Vagina (tissue), 2 donors: ENCODE measurements at places on chromosomes 3 and 15.

- DNase-seq: no peak
These were observed 89.5 kb upstream of the UMPS start for GRCh38 chr3:124640635-124641306.

- no peak for DNase-seq
These were observed at the start of gene SHC4 for GRCh38 chr15:48963524-48964113. Gene SHC4, minus strand, starts transcription at chr15:48963919. Its CDS starts 904 bp downstream, at chr15:48963015.

DNA sequence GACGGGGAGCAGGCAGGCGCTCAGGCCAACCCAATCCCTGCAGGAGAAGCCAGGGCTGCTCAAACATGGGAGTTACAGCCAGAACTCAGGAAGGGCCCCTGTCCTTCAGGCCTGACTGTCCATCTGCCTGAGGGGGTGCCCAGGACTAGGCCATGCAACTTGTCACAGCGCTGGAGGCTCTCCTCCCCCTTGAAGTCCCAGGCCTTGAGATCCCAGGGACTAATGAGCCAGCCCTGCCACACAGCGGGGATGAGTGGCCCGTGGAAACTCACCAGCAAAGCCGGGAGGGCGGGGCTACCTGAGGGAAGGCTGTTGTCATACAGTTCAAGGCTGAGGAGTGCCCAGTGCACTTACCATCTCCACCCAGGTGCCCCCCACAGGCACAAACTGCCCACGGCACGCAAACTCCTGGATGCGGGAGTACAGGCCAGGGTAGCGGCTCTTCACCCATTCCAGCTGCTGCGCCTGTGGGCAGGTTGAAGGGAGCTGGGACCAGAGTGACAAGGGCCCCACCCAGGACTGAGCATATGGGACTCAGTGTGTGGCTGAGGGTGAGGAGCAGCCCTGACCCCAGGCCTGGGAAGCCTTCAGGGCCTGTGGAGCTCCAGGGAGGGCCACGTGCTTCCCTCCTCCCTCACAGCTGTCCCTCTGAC is 6.3 kb downstream of the MAN2C1 start:
- DNase-seq: no peak

- no peak for DNase-seq
These were observed 51.0 kb downstream of the ST8SIA2 start for GRCh38 chr15:92444631-92445030.

DNA sequence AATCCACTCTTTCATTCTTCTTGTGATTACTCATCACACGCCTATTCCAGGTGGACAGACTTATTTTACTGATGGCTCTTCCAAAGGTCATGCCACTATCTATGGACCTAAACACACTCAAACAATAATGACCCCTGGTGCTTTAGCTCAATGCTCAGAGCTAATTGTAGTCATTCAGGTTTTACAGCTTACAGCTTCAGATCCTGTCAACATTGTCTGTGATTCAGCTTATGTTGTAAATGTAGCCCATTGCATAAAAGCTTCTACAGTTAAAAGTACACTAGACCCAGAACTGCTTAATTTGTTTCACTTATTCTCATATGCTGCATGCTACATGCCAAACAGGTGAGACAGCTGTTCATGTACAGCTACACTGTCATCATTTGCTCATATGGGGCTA is 49.2 kb downstream of the LSM3 start:
- no peak for DNase-seq

DNA sequence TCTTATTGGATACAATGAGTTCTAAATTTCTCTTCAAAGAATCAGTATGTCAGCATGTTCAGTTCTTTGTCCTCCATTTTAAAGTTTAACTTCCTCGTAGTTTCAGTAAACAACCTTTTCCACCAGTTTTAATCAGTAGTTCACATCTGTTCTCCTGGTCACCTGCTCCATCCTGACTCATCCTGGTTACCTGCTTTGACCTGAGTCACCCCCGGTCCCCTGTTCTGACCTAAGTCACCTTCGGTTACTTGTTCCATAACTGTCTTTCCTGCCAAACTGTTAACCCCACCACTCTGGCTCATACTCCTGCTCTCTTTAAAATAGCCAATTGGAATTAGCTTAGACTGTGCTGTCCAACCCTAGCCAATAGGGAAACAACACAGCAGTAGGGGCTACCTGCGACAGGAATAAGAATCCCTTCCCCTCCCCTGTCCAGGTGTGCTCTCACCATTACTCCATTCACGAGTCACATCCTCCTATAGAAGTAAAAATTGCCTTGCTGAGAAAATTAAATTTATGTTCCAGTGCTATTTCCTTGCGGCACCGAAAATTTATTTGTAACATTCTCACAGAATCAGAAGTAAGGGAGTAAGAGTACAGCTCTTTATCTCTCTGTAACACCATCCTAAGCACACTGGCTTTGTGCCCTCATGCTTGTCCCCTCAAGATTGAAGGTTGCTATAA is 23.8 kb downstream of the TRANK1 start:
- no peak for DNase-seq

- DNase-seq: no peak
These were observed 35.7 kb upstream of the CILP start for GRCh38 chr15:65246939-65247338.

DNA sequence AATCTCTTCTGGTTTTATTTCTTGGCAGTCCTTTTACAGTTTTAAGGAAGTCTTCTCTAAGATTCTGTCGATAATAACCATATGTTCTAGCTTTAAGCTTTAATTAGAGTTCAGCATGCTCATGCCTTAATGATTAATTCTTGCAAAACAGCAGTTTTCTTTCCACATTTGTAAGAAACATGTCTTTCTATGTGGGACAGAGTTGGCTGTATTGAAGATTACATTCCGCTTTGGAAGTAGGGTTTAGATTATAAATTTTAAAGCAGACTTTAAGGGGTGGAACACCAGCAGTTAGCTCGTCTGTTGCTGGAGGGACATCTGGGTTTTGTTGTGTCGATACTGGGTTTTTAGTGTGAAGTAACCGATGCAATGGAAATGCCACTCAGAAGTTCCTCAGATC is 35.3 kb downstream of the SQOR start:
- no peak for DNase-seq

GRCh38 chr3:180252683-180253082 is 215.9 kb upstream of the PEX5L start:
- no peak for DNase-seq

DNA sequence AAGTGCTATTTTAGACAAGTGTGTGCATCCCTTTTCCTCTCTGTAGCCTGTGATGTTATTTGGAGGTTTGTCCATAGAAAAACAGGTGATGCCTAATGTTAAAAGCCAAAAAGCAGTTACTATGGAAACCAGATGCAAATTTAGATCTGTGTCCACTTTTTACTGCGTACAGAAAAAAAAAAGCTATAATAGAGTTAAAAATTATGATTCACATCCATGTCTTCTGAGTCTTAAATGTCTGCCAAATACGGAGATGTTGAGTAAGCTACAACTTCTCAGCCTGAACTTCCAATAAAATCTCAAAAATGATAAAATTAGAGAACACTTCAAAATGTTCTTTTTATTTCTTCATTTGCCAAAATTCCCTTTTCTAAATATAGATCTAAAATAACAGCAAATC is 74.2 kb upstream of the GAP43 start:
- DNase-seq: no peak

GRCh38 chr3:15291589-15292541 is 40.5 kb downstream of the SH3BP5 start:
- DNase-seq: no peak

- DNase-seq: no peak
These were observed 7.7 kb upstream of the CDCP1 start for GRCh38 chr3:45153658-45154437.

GRCh38 chr3:61223451-61223850 is 27.8 kb downstream of the FHIT start:
- DNase-seq: no peak

GRCh38 chr3:38343797-38344594 is 2.6 kb upstream of the XYLB start:
- DNase-seq: no peak

DNA sequence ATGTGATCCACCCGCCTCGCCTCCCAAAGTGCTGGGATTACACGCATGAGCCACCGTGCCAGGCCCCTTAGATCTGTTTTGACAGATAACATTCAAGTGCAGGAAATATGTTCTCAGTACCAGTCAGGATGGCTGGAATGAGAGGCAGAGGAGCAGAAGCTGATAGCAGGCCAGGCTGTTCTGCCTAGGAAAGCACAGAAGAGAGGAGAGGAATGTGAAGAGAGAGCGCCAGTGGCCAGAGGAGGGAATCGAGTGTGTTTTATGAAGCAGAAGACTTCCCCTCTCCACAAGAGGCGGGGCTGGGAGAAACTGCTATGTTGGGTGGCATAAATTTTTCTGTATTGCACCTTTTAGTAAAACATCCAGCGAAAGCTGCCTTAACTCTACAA is 32.0 kb upstream of the RYK start:
- DNase-seq: no peak

- DNase-seq: no peak
These were observed 179.6 kb downstream of the ADAMTSL3 start for GRCh38 chr15:83833569-83833968.

DNA sequence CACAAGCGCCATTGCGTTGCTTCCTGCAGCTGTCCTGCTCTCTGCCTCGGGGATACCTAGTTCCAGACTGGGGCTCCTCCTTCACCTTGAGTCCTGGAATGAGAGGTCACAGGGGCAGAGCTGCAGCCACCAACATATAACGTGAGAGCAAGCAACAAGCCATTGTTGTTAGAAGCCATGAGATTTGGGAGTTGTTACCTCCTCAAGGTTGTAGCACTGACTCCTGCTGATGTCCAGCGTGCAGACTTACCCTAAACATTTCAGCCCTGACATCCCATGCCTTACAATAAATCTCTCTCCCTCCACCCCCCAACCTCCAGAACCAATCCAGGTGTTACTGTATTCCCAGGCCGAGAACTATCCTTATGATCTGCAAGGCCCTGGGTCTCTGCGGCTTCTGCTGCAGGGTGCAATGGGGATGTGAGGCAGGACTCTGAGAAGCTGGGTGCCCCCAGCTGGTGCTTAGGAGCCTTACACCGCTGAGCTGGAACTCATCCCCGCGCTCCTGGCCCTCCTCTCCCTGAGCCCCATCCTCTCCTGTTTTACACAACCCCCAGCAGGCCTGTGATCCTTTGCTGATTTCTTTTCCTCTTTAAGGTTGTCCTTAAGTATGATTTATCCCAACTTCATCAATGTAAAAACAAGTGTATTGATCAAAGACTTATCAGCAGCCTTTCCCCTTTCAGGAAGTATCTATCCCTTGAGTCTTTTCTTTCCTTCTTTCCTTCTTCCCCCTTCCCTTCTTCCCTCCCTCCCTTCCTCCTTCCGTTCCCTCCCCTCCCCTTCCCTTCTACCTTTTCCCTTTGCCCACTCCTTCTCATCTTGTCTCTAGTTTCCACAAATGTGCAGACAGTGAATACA is 84.2 kb upstream of the ABHD2 start:
- no peak for DNase-seq

DNA sequence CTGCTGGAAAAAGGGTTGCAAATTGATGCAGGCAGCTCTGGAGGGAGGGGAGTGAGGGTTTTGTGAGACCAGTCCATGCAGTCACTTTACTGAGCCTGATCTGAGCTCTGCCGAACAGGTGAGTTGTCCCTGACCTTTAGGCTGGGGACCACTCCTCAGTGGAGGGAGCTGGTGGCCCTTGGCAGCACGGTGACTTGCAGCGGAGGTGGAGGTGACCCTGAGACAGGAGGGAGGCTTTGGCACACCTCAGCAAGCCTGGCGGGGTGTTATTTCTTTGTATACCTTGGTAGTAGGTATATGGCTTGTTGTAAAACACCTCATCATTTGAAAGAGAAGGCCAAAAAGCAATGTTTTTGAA is 43.5 kb downstream of the FGD5 start:
- DNase-seq: no peak

DNA sequence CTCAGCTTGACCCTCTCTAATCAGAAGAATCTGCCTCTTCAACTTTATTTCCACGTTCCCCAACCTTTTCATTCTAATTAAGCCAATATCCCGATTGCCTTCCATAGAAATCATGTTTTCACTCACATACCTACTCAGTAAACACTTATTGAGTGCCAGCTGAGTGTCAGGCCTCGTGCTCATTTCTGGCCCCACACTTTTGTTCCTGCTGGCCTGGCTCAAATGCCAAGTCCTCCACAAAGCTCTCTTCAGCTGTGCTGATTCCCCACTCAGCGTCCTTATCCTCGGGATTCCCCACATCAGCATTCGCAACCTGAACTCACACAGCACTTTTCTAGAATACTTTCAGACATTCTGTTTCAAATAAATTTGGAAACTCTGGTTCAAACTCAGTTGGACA is 68.9 kb downstream of the THBS1 start:
- no peak for DNase-seq

GRCh38 chr3:69462022-69462825 is 76.3 kb upstream of the FRMD4B start:
- no peak for DNase-seq

DNA sequence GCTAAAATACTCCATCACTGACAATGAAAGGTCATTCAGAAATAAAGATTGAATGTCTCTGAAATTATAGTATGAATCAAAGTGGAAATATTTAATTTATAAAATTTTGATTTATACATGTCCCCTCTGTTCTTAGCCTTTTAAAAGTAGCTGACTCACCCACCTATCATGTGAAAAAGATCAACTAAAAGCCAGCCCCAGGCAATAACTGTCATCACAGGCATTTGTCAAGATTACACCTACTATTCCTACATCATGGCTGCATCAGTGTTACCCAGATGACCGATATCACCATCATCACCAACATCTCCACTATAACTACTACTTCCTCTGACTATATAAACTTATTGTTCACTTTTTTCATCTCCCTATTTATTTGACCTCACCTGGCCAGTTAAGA is 14.3 kb upstream of the PIK3R4 start:
- DNase-seq: no peak

- DNase-seq: no peak
These were observed 38.7 kb upstream of the PTPN23 start for GRCh38 chr3:47342151-47342550.

GRCh38 chr3:72663429-72663828 is 184.8 kb downstream of the SHQ1 start:
- DNase-seq: no peak

- DNase-seq: peak; percentile 94
These were observed 71.1 kb upstream of the XCR1 start for GRCh38 chr3:46098319-46098761.

GRCh38 chr3:76010252-76010651 is 224.9 kb upstream of the ZNF717 start:
- no peak for DNase-seq

- no peak for DNase-seq
These were observed 24.4 kb downstream of the RLBP1 start for GRCh38 chr15:89196994-89197393.

- no peak for DNase-seq
These were observed 44.9 kb downstream of the LIPC start for GRCh38 chr15:58476525-58477162.

- no peak for DNase-seq
These were observed 73.0 kb downstream of the UQCC5 start for GRCh38 chr3:52609316-52609815.

DNA sequence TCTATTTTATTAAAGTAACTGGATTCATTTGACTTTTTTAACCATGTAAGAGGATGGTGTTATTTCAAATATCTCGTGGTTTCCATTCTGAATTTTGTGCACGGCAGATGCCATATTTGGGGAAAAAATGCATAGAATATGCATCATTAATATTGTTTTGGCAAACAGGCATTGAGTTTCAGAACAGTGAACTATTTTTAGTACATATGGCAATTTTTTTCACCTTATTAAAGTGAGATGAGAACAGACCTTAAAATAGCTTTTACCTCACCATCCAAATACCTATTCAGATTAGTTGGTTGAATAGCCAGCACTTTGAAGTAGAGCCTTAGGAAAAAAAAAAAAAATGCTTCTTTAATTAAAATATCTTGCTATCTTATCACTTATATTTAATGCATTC is 117.3 kb upstream of the FLNB start:
- no peak for DNase-seq
